Prostate gland (tissue), 2 donors: ENCODE measurements at places on chromosomes 5 and 9.

DNA sequence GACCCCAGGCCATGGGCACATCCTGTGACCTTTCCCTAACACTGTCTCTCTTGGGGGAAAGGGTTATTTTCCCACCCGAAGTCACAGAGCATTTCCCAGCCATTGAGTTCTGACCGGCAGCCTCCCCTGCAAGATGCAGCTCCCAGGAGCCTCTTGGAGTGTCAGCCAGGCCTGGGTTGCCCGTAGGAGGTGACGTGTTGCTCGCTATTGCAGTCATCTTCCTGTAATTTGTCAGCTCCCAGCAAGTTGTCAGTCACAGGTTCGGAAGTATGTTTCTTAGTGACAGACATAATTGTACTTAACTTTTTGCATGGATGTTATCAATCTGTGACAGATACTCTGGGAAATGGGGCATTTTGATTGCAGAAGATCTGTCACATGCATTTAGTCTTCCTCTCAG lies 74.5 kb downstream of the MVB12B start:
- no peak for DNase-seq

DNA sequence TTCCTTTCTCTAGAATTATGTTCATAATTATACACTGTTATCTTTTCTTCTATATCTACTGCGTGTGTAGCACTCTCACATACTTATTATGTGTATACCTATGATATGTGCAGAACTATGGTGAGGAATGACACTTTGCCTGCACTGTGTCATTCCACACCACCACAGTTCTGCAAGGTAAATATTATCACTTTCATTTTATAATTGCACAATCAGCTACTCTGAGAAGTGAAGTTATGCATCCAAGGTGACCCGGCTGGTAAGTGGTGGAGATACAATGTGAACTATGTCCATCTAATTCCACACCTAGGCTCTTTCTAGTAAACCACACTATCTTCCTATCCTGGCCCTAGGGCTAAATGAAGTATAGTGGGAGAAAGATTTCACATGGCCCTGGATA lies 170.1 kb upstream of the ATP10B start:
- DNase-seq: no peak

DNA sequence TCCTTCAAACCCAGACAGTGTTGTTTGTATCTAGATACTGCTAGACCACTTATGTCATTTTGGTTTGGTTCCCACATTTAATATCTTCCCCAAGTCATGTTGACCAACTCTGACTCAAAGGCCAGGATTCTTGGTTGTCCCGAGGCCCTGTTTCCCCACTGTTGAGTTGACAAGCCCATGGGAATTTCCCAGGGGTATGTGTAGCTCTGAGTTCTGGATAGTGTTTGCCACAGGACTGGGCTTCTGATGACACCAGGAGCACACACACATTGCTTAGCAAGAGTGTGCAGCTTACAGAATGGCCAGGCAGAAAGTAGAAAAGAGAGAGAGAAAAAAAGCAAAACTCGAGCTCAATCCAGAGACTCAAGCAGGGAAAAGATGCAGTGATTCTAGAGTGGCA lies 214.4 kb downstream of the NXNL2 start:
- no peak for DNase-seq

- DNase-seq: no peak
Measured at GRCh38 chr9:86248746-86249145, 10.7 kb downstream of the C9orf153 start.

- no peak for DNase-seq
Measured at GRCh38 chr9:108439947-108440346, 415.8 kb downstream of the ACTL7B start.

GRCh38 chr5:119412279-119413227 lies 39.7 kb upstream of the HSD17B4 start:
- no peak for DNase-seq

- no peak for DNase-seq
Measured at GRCh38 chr9:109252291-109252690, 68.6 kb downstream of the EPB41L4B start.
